ENCODE measurements at places on chromosomes 7 and 10.

DNA sequence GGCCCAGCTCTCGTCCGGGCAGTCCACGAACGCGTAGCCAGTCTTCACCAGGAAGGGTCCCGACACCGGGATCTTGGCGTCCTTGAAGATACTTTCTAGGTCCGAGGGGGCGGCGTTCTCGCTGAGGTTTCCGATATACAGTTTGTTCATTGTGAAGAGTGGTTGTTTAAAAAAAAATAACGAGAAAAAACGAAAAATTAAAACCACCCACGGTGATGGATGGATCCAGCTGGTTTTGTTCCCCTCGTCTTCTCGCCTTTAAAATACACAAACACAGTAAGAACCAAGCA, 385 bp downstream of the IGF2BP3 start:
- DNase-seq, result no peak

GRCh38 chr10:89241486-89242344, 9.9 kb downstream of the LIPA start:
- no peak for DNase-seq

GRCh38 chr10:98417973-98418664, 3.1 kb upstream of the PYROXD2 start:
- no peak for DNase-seq

DNA sequence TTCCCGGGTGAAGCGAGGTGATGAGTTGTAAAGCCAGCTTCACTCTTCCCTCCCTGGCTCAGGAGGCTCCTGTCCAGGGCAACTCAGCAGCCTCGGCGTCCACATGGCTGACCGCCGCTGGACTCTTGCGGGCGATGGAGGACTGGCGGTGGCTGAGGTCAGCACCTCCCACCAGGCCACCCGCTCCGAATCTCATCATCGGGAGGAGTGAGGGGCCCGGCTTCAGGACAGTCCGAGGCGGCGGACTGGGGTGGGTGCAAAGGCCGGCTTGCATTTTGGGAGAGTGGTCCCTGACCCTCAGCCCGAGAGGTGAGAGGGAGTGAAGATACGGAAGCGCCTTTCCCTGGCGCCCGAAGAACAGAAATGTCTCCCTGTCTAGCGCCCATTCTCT, 759 bp downstream of the DNAJB12 start:
- no peak for DNase-seq

DNA sequence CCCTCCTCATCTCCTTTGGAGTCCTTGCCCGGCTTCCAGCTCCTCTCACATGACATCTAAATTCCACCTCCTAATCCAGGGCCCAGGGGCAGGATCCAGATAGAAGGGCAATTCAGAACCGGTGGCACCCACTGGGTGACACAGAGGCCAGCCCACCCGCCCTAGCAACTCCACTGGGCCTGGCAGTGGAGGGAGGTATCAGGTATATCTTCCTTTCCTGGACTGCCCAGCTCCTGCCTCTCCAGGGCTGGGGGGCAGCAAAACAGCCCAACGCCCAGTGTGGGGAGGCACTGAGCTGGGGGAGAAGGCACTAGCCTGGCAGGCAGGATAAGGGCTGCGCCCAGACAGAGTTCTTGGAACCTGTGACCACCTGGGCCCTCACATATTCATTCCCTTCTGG, 10.4 kb upstream of the TRIM8 start:
- DNase-seq, result no peak

DNA sequence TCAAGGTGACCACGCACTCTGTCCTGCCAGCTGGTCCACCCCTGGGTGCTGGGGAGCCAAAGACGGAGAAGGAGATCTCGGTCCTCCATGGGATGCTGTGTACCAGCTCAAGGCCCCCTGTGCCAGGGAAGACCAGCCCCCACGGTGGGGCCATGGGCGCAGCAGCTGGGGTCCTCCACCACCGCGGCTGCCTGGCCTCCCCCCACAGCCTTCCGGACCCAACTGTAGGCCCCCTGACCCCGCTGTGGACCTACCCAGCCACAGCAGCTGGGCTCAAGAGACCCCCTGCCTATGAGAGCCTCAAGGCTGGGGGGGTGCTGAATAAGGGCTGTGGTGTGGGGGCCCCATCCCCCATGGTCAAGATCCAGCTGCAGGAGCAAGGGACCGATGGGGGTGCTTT, 5.4 kb downstream of the NYAP1 start:
- no peak for DNase-seq

DNA sequence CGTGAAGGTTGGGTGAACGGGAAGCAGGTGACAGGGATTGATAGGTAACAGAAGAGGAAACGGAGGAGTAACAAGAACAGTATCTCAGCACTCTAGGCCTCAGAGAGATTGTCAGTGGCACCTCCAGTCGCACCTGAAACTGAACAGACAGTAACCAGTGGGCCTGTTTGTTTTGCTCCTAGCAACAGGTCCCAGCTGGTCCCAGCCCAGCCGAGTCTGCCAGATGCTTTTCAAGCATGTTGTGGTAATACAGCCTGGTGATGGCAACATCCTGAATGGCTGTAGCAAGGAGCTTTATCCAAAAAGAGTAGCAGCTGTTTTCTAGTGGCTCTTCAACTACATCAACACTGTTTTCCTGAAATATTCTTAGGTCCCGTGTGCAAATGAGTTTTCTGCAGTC, 4.7 kb downstream of the CACNB2 start:
- DNase-seq, result no peak

DNA sequence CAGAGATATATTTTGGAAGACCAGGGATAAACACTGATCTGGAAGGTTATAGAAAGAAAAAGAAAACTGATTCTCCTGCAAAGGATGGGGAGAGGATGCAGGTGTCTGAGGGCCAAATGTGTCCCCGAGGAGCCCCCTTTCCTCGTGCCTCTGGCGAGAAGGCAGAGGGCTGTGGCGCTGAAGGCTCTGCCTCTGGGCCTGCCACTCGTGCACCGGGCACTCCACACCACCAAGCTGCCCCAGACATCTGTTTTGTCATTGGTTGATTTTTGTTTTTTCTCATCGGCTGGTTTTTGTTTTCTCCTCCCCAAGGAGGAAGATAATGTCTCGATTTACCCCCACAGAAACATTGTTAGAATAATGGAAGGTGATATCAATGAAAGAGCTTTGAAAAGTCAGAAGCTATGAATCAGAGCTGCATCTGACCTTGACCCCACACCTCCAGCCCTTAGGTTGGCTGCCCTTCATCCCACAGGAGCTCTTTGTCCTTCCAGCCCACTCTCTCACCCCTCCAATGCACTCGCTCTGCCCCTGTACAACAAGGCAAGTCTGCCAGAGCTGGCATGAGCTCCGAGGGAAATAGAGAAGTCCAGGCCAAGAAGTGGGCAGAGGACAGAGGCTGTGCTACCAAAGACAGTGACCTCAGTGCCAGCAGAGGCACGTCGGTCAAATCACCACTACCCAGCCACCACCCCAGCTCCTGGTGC, 124.8 kb downstream of the TCERG1L start:
- no peak for DNase-seq

DNA sequence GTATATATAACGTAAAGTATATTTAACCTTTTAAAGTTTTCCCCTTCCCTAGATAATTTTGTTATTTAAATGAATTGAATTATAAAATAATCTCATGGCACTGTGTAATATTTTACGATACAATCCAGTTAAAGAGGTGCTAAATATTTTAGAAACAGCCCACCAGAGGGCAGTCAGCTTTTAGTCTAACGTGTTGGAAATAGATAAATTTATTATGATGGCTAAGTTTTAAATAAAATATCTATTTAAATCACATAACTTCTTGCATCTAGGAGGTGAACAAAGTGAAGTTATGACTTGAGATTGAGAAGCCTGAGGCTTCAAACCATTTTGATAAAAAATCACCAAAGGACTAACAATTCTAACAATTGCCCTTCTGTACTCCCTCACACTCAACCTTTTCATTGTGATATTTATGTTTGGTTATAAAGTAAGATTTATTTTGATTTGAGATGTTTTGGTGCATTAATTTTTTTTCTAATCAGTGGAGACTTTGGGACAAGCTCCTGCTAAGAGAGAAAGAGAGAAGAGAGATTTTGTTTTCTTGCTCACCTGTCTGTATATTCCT, 171.5 kb upstream of the SP4 start:
- DNase-seq, result no peak

DNA sequence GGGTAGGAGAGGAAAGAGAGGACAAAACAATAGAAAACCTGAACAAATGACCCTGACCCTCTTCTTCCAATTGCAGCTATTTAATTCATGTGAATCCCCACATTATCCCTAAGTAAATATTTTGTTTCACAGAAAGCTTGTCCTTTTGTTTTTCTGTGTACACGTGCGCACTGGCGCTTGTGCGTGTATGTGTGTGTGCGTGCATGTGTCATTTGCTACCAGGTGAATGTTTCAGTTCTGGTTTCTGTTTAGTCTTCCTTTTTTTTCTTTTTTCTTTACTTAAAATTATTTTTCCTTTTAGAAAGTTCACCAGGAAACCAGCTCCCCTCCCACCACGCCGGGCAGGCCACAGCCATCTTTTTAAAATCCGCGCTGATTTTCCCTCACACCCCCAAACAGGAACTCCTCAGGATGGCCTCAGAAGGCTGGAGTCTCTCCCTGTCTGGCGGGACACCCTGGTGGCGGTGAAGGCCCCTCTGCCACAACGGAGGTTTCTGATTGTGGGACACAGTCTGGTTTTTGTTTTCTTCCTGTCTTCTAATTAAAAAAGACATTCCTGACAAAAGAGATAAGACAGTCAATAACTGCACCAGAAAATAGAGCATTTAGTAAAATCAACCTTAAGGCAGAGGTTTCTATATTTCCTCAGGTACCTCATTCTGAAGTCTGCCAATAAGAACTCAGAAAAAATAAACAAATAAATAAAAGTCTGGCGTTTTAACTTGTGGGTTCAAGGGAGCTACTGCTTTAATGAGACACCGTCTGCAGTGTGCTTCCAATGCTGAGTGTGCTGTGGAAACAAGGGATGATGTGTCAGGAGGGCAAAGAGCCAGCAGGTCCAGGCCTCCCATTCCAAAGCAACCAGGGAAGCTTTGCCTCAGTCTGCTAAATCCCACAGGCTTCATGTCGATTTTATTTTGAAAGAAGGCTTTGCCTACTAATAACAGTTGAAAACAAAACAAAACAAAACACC, 17.4 kb downstream of the IRF5 start:
- DNase-seq, result no peak

DNA sequence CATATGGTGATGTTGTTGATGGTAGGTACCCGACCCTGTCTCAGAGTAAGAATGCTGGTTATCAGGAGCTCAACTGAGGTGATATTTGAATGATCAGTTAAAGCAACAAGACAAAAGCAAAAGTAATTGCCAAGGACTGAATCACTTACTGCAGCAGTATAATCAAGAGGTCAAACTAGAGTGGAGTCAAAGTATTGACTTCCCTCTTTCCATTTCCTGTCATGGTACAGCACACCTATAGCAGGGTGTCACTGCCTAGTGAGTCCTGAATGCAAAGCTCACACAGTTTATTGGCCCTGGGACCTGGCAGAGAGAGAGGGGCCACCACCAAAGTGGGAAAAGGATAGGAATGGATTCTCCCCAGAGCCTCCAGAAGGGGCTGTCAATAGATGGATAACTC, 886.1 kb upstream of the SORCS1 start:
- DNase-seq, result no peak

- no peak for DNase-seq
Measured at GRCh38 chr10:16748749-16749148, 68.5 kb downstream of the RSU1 start.

GRCh38 chr10:119461380-119461779, 81.1 kb downstream of the RGS10 start:
- DNase-seq, result no peak

- DNase-seq, result no peak
Measured at GRCh38 chr7:37395618-37396259, 52.9 kb downstream of the ELMO1 start.

GRCh38 chr10:123911866-123912265, 20.3 kb upstream of the CPXM2 start:
- no peak for DNase-seq

GRCh38 chr10:69333205-69333604, 54.9 kb downstream of the HK1 start:
- DNase-seq, result no peak

GRCh38 chr10:124289851-124290795, 128.6 kb downstream of the OAT start:
- DNase-seq, result no peak

DNA sequence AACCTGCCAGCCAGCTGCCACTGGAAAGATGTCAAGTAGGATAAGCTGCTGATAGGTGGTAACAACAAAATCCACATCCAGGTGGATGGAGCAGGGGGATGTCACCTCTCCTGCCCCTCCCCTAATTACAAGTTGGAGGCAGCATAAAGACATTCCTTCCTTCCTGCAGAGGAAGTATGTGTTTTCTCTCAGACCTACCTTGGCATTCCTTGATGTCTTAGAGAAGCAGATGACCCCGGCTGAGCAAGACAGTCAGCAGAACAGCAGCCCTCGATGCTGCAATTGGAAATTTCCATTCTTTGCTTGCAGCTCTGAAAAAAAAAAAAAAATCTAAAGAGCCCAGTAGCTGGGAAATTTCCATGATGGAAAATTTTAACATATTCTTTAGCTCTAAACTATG, 137.5 kb upstream of the MKLN1 start:
- no peak for DNase-seq

DNA sequence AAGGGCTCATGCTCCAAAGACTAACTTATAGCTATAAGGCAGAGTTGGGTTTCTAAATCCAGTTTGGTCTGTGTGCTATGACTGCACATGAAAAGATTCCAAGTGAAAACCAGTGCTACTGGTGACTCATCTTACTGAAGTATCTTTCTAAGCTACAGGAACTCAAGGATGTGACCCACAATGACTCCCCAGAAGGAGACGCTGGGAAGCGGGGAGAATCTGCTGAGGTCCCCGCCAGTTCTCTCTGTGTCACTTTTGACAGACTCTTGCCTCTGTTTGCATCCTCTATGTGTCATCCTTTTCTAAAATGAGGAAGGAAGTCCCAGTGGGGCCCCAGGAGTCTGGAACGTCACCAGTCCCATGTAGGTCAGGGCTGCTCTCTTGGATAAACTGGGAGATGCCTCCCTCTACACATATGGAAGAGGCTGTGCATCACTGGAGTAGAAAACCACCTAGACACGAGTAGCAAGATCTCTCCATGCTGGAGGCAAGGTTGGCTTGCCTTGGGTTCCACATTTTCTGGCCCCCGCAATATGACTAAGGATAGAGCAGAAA, 28.8 kb upstream of the GPR26 start:
- DNase-seq, result no peak

DNA sequence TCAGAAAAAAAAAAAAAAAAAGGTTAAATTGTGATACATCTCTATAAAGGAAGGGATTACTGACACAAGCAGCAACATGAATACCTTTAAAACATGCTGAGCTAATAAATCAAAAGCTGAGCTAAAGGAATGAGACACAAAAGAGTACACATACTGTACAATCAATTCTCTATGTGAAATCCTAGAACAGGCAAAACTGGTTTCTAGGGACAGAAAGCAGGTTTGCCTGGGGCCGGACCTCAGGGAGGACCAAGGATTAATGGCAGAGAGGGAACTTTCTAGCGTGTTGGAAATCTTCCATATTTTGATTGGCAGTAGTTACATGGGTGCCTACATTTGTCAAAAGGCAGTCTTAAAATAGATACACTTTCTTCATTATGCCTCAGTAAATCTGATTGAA, 52.5 kb downstream of the KLRG2 start:
- no peak for DNase-seq

GRCh38 chr10:13628661-13629060, 41.9 kb downstream of the PRPF18 start:
- no peak for DNase-seq

GRCh38 chr7:63039882-63040281, 958.8 kb upstream of the ZNF722 start:
- no peak for DNase-seq

- DNase-seq, result no peak
Measured at GRCh38 chr7:156376317-156376716, 264.3 kb upstream of the RNF32 start.

GRCh38 chr7:79361214-79361613, 92.3 kb downstream of the MAGI2 start:
- DNase-seq, result no peak

All from stimulated activated CD4-positive, alpha-beta T cell treated with anti-CD3 and anti-CD28 coated beads, Interleukin-1b, Interleukin-23, amount 100 ng/mL, for 1 hour (primary cell).